ENCODE measurements at places on chromosomes 12 and 14. TPM values are rescaled to one million over a fixed set of nuclear protein-coding genes. Genes with fewer than 3 reads are reported as not detected.

DNA sequence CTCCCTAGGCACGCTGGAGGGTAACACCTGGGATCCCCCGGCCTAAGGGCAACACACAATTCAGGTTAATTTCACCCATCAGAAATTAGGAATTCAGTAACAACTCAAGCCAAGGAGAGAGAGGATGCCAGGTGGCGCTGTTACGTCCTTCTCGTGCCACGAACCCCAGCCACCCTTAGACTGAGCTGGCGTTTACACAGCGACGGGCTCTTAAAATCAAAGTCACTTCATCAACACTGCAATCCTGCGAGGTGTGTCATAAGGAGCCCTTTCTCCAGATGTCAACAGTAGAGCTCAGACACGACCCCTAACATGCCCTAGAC lies 110.6 kb upstream of the TMEM132D start:
- DNase-seq, result peak; percentile 10

DNA sequence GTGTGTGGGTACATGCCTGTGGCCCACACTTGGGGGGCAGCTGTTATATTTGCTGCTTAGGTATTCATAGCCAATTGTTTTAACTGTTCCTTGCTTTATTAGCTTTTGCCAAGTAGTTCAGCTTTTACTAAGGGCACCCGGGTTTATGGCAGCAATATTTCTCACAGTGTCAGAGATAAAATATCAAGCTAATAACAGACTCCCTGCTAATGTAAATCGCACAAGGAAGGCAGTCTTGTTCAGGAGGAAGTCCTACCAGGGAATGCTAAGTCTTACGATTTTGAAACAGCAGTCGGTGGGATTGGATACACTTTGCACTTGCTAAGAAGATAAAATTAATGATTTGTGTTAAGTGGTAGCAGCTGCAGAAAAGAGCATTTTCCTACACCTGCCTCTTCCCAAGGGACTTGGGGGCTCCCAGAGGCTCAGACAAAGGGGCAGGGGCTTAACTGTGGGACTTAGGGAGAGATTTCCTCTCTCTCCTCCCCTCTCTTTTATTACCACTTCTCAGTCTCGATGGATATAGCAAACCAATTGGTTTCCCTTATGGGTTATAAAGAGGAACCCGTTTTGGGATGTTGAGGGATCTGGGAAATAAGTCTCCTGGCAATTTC lies 175.1 kb downstream of the NRXN3 start:
- DNase-seq, result no peak

GRCh38 chr12:91327889-91328288 lies 145.3 kb upstream of the DCN start:
- no peak for DNase-seq

Gene HAL
- total RNA-seq, result 0.06 TPM

DNA sequence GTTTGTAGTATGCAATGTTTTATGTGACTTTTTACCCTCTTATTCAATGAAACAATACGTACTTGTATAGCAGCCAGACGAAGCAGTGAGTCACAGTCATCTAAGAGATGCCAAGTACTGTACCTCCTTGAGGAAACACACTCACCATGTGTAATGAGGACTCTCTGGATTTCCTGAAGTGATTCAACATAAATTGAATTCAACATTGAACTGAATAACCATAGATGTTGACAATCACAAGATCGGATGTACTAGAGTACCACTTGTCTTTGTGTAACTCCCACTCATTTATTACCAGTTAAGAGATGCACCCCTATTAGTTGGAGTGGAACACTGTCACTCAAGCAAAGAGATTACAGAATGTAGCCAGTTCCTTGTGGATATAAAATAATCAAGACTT lies 175.2 kb upstream of the HMGA2 start:
- no peak for DNase-seq

DNA sequence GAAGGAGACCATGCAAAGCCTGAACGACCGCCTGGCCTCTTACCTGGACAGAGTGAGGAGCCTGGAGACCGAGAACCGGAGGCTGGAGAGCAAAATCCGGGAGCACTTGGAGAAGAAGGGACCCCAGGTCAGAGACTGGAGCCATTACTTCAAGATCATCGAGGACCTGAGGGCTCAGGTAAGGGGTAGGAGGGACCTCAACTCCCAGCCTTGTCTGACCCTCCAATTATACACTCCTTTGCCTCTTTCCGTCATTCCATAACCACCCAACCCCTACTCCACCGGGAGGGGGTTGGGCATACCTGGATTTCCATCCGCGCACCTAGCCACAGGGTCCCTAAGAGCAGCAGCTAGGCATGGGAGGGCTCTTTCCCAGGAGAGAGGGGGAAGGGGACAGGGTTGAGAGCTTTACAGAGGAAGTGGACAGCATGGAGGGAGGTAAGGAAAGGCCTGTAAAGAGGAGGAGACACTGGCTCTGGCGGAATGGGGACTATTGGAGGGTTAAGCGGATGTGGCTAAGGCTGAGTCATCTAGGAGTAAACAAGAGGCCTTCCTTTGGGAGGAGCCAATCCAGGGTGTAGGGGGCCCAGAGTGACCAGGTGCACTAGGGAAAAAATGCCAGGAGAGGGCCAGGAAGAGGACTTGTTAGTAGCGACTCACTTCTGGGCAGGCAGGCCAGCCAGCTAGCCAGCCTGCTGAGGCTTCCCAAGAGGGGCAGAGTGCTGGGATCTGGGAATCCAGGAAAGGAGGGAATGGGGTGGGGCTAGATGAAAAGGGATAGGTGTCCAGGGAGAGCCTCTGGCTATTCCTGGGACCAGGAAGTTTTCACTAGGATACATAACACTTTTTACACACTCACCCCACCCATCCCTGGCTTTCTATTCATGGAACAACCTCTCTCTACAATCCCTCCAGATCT lies 754 bp downstream of the KRT18 start:
- DNase-seq, result peak; percentile 37

DNA sequence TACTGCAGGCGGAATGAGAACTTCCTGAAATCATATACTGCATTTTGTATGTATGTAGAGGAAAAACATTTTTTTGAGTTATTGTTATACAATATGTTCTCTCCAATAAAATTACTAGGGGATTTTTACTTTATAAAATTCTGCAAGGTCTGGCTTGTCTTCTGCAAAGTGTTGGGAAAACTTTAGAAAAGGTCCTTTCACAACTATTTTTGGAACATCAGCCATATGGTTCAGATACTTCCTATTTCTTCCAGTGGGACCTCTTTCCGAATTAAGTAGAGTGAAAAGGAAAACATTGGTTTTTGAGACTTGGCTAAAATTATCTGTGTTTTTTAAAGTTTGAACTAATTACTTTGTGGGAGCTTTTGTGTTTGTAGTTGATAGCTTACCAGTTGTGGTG lies 52.7 kb downstream of the DAAM1 start:
- no peak for DNase-seq

Gene TEAD4
- total RNA-seq, result 34.3 TPM

Gene PDE3A
- total RNA-seq, result not detected

- DNase-seq, result peak; percentile 33
Measured at GRCh38 chr12:10722905-10723746, at the start of gene YBX3. TSS of gene YBX3 (minus strand) at chr12:10723323. CDS start at chr12:10723111, 212 bp downstream.

DNA sequence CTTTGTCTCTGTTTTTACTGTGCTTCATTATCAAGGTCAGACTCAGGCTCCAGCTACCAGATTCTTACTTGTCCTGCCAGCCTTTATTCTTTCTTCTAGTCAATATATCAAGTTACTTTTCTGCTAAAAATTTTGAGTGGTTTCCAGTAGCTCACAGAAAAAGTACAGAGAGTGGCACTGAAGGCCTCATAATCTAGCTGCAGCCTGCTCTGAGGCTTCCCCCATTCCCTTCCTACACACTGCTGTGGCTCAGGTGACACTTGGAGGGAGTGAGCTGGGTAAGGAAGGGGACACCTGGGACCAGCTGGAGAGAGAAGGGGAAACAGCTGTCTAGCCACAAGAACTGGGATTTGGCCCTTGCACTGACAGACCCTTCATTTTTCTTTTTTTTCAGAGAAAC lies 25.4 kb downstream of the TTC6 start:
- no peak for DNase-seq

Gene XRCC3
- 53.0 TPM for total RNA-seq

GRCh38 chr12:27422697-27423096 lies 23.8 kb upstream of the SMCO2 start:
- no peak for DNase-seq

GRCh38 chr12:58954002-58954401 lies 33.7 kb upstream of the LRIG3 start:
- DNase-seq, result no peak

DNA sequence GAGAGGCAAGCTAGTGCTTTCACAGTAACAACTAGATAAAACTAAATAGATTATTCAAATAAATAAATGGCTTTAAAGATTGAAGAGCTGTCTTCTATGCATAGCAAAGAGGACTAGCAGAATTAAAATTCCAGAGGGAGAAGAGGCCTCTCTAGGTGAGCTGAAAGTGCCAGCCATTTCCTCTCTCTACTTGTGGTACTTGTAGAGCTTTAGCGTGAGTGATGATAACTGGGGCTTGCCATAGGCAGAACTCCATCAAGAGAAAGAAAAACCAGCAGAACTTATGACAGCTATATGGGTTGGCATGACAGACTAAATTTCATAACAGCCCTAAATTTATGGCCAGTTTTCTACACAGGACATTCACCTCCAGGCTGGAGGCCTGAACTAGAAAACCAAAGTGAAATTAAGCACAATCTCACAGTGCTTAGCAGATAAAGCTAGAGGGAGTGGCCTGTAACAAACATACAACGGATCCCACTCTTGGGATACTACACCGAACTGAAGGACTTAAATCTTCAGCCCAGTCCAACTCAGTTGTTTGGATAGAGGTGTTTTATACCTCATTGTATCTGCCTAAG lies 11.0 kb downstream of the SPTLC2 start:
- DNase-seq, result no peak

GRCh38 chr14:75204116-75204515 lies 27.7 kb upstream of the TMED10 start:
- DNase-seq, result no peak

Gene FAR2
- total RNA-seq, result not detected

Gene FLRT2
- not detected for total RNA-seq

Gene NYNRIN
- total RNA-seq, result 19.7 TPM

DNA sequence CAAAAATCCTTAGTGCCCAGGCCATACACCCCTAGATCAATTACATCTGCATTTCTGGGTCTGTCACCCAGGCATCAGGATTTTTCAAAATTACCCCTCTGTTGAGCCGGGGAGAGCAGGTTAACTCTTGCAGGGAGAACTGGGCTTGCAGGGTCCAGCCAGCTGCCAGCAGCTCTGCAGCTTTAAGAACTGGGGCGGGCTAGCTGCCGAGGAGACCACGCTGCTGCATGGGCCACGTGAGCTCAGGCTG lies at the start of gene DGLUCY:
TSS of gene DGLUCY (plus strand) at position 245 of the 250 bp plus-strand sequence. CDS start 46,222 bp downstream, outside the sequence.
- peak; percentile 93 for DNase-seq

DNA sequence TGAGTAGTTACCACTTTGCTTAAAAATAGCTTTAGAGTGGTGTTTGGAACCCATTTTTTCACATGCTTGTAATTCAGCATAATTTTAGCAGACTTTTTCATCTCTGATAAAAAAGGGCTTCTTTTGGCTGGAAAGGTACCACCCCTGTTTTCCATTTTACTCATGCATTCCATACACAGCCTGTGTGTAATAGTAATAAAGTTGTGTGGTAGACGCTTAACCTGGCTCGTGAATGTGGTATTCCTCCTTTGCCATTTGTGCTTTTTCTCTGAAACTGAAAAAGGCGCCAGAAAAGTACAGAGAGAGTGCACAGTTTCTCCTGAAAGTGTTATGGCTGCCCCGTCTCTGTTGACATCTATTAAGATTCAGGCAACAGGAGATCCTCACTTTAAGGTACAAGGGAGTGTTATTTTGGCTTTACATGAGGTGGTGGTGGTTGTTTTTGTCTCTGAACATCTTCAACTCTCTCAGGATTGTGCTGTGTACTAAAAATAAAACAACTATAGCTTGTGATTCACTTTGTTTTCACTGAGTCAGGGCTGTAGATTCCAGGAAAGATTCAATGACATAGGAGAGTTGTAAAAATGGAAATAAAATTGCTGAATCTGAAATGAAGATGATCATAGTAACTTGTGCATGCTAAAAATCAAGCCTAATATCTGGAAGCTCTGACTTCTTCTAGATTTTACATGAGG lies 45.6 kb upstream of the MIS18BP1 start:
- no peak for DNase-seq

- DNase-seq, result no peak
Measured at GRCh38 chr12:105359856-105360255, 29.4 kb downstream of the C12orf75 start.

Gene MFAP5
- total RNA-seq, result not detected

- no peak for DNase-seq
Measured at GRCh38 chr14:102645746-102646440, 53.4 kb downstream of the RCOR1 start.

Gene ATL1
- total RNA-seq, result not detected

Gene KRT71
- not detected for total RNA-seq

GRCh38 chr14:69346710-69347109 lies 51.4 kb downstream of the ERH start:
- no peak for DNase-seq

DNA sequence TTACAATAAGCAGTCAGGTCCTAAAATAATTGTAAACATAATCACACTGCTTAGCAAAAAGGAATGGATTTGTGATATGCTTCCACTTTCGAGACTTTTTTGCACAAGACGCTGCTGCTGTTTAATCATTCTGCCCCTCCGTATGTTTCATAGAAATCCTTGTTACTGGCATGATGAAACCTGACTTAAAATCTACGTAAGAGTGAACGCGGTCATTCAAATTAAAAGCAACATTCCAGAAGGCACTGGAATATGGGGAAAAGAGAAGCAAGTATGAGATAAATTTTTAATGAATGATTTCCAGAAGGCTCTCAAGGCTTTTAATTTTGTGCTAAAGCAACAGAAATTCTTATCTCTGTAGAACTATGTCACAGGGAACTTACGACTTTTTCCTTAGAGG lies 1.1 kb downstream of the CNIH1 start:
- DNase-seq, result no peak

Gene GYS2
- total RNA-seq, result not detected

DNA sequence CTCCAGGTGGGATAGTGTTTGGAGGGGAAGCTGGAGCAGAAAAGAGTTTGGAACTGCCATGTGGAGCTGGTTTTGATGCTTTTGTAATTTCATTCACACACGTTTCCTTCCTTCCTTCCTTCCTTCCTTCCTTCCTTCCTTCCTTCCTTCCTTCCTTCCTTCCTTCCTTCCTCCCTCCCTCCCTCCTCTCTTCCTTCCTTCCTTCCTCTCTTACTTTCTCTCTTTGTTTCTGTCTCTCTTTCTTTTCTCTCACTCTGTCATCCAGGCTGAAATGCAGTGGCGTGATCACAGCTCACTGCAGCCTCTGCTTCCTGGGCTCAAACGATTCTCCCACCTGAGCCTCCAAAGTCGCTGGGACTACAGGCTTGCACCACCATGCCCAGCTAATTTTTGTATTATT lies 168.0 kb upstream of the ARID2 start:
- DNase-seq, result no peak
